RWPE2 (cell line): ENCODE measurements at places on chromosomes 1 and 21.

DNA sequence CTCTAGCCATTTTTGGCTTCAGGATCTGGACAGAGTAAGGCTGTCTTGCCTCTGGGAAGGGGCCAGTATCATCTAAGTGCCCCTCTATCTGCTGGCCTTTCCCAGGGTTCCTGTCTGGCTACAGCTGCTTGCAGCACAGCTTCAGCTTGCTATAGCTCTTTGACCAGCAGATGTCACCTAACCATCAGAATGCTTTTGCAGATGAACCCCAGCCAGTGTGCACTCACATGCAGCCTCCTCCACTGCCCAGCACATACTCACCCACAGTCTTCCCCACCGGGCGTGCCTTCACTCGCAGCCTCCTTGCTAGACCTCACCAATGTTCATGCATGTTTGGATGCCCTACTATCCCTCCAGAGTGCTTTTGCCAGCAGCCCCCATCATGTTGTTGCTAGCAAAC lies 769.0 kb downstream of the BRINP3 start:
- no peak for DNase-seq

- DNase-seq, result no peak
Observed at GRCh38 chr1:201516511-201517127, 9.7 kb upstream of the CSRP1 start.

- DNase-seq, result no peak
Observed at GRCh38 chr1:93600663-93601062, 81.0 kb downstream of the BCAR3 start.

DNA sequence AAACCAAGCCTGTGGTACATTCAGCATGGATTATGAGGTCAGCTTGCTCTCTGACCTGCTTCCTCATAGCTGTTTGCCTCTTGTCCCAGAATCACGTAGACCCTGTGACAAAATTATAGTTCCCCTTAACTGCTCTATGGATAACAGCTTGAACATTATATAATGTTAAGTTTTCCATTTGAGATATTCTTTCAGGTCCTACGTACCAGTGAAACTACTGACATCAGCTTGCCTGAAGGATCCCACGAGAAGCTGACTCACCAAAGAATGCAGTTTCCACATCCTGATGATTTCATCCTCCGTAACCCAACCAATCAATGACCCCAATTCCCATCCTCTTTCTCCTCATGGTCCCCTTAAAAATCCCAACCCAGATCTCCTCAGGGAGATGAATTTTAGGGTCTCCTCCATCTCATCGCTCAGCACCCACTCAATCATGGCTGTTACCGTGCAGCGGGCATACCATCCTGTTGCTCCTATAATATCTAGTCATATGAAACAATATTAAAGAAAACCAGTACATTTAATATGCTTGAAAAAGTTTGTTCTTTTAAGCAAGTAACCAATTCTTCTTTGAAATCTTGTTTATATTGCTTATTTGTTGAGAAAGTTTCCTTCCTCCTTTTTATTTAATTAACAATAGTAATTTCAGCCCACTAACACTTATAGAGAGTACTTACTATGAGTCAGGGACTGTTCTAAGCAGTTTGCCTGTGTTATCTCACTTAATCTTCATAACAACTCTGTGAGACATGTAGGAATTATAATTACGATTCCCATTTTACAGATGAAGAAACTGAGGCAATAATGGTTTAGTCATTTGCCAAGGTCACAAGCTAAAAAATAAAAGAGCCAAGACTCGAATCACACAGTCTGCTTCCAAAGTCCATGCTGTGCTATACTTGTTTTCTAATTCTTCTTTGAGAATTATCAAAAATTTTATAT lies 27.4 kb downstream of the CHML start:
- DNase-seq, result no peak

DNA sequence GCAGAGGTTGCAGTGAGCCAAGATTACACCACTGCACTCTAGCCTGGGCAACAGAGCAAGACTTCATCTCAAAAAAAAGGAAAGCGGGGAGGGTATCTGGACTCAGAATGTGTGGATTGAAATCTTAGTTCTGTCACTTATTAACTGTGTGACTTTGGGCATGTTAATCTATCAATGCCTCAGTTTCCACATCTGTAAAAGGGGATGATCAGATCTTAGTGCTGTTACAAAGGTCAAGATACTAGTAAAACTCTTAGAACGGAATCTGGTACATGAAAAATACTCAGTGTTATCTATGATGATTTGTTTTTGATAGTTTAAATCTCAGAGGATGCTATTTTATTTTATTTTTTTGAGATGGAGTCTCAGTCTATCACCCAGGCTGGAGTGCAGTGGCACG lies 10.5 kb downstream of the FAM76A start:
- DNase-seq, result no peak

DNA sequence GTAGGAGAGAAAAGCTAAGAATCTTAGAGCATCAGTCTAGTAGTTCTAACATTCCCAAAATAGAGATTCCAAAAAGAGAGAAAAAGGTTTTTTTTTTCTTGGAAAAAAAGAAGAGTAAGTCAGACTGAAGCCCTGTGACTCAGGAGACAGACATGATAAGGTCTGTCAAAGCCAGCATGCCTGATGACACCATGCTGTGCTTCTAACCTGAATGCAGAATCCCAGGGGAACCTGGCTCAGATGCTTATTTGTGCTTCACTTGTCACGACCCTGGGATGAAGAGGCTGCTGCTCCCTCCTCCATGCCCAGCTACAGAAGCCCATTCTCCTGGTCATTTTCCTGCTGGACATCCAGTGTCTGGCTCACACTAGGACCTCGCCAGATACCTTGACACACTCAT lies 44.3 kb downstream of the ERICH3 start:
- DNase-seq, result no peak

- no peak for DNase-seq
Observed at GRCh38 chr1:84701376-84701775, 11.1 kb upstream of the SSX2IP start.

DNA sequence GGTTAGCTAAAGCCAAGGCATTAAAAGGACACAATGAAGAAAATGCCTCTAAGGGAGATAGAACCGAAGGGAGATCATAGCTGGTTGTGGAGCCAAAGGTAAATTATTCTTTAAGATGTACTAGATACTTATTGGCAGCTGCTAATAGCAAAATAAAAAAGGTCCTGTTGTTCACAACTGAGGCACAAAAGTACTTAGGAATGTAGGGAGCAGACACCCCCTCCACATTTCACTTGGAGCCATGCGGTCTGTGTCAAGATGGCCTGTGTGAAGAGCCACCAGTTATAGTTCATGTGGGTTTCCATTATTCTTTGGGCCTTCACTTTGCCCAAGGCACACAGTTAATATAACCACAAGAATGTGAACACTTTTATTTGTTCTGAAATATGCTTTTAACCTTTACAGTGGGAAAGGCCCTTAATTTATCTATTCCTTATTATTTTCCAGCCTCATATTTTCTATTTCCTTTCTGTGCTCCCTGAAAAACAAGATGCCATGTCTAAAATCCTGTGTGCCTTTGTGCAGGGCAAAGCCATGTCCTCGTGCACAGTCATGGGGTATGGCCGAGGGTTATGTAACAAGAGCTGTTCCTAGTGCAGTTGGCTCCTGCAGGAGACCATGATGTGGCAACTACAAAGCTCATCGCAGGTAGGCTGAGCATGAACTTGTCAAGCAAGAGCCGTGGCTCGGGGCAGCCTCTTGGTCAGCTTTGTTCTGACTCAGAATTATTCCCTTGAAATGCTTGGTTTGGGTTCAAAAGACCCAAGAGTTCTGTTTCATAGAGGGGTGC lies 16.2 kb upstream of the WDR26 start:
- DNase-seq, result no peak

DNA sequence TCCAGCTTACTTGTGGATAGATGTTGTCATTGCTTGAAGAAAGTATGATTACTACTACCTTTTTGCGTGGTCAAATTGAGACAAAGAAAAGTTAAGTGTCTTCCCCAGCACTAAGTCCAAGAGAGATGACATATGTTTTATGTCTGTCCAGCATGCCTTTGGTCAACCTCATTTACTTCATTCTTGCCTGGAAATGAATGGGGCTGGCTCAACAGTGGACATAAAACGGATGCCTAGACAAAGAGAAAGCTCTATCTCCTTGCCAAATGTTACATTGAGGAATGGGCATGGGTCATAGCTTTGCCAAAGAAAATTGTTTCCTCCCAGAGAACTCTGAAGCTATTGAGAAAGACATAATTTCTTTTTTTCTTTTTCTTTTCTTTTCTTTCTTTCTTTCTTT lies 82.4 kb upstream of the PLPPR4 start:
- DNase-seq, result no peak
